ENCODE measurements at places on chromosomes 12 and 14.

DNA sequence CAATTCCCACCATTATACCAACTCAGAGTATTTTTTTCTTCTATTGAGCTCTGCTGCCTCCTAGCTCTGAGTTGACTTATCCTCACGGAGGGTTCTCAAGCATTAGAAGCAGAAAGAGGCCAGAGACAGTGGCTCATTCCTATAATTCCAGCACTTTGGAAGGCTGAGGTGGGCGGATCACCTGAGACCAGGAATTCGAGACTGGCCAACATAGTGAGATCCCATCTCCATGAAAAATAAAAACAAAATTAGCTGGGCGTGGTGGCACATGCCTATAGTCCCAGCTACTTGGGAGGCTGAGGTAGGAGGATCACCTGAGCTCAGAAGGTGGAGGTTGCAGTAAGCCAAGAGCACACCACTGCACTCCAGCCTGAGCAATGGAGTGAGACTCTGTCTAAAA, 21.0 kb downstream of the HPD start:
- no peak for DNase-seq

DNA sequence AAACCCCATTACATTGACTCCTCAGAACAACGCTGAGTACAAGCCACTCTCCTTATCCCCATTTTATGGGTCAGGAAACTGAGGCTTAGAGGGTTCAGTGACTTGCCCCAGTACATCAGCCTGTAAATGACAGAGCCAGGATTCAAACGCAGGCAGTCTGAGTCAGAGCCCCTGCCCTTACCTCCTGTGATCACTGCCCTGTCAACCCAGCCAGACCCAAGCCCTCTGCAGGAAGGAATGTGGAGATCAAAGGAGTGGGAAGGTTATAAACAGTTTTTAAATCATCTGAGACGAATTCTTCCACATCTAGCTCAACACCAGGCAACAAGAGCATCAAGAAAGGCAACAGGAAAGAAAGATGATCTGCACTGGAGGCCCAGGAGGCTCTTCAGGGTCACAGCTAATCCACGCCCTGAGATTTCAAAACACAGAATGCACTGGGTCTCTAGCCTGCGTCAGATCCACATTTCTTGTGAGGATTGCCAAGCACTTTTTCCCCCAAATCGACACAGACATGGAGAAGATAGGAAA, 38.5 kb downstream of the SPTB start:
- no peak for DNase-seq

- DNase-seq: no peak
Measured at GRCh38 chr12:75477137-75477536, 3.4 kb upstream of the GLIPR1 start.

DNA sequence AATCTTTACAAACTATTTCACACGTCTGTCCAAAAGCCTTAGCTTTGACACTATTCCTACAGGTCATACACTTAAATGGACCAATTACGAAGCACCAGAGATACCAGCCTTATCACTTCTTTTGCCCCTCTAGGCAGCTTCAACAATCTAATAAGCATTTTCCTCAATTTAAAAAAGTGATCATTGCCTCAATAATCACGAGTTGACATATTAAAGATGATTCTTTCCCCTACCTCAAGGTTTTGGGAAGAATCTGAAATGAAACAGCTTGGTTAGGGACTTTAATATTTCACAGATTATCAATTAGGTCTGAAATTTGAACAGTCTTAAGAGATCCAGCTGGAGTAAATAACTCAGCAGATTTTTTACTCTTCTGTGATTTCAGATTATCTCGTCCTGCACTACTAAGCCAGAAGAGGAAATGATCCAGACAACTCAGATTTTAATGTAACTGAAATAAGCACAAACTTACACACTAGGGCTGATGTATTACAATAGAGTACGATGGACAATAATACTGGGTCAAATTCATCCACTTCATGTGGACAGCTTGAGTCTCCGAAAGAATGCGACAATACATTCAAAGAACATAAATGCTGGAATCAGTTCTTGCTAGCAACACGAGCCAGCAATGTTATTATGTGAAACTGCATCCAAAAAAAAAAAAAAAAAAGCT, 15.9 kb downstream of the UBE2N start:
- no peak for DNase-seq

DNA sequence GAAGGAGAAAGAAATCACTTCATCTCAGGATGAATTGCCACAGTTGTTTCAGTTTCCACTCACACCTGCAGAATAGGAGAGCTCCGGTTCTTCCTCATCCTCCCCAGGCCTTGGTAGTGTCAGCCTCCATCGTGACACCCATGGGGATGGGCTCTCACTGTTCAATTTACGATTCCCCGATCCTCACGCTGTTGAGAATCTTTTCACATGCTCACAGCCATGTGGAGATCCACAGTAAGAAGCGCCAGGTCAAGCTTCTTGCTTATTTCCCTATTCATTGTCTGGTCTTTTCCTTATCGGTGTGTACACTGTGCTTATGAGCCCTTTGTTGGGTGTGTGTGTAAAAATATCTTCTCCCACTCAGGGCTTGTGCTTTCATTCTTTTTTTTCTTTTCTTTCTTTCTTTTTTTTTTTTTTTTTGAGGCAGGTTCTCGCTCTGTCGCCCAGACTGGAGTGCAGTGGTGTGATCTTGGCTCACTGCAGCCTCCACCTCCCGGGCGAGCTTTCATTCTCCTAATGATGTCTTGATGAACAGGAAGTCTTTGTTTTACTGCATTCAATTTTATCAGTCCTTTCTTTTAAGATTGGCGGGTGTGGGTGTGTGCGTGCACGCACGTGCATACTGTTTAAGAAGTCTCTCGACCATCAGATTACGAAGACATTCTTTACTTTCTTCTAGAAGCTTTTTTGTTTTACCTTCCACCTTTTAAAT, 21.5 kb downstream of the RIN3 start:
- no peak for DNase-seq

- no peak for DNase-seq
Measured at GRCh38 chr14:49679271-49679670, 8.7 kb downstream of the POLE2 start.

DNA sequence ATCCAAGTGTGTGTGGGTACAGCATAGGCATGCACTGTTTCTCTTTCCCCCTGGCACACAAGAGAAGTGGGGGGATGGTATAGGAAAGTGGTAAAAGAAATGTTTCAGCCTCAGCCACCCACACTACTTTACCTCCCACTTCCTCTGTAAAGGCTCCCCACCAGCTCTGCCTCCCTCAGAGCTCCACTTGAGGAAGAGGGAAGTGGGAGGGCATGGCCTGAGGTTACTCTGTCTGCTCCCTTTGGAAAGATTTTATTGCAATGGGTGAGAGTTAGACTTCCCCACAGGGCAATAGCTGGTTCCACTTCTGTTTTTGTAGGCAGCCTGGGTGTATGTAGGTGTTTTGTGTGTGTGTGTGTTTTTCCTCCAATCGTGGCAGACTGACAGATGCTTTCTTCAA, 145.3 kb downstream of the SSPN start:
- DNase-seq: no peak

DNA sequence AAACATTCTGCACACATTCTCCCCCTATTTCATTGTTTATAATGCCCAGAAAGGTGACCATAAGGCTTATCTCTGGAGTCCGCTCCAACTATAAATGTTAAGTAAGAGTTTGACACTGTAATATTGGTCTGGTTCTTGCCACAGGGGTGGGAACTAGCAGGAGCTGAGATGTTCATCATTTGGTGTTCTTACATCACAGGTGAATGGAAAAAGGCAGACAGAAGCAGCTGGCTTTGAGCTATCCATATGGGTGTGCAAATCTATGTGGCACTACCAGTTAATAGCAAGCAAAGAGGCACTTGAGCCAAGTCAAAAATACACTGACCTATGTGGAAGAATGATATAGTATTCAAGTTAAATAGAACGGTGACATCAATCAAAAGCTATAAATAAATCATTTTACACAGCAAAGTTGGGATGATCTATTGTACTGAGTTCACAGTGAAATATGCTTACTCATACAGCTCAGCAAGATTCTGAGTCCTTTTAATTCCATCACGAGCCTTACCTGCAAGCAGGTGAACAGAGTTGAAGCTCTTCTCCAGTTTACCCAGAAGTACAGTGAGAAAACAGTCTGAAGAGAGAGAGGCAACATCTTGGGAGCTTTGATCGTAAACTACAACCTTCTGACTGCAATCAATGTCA, 43.2 kb downstream of the DUSP16 start:
- DNase-seq: no peak

- no peak for DNase-seq
Measured at GRCh38 chr14:91257328-91258010, 13.0 kb upstream of the GPR68 start.

DNA sequence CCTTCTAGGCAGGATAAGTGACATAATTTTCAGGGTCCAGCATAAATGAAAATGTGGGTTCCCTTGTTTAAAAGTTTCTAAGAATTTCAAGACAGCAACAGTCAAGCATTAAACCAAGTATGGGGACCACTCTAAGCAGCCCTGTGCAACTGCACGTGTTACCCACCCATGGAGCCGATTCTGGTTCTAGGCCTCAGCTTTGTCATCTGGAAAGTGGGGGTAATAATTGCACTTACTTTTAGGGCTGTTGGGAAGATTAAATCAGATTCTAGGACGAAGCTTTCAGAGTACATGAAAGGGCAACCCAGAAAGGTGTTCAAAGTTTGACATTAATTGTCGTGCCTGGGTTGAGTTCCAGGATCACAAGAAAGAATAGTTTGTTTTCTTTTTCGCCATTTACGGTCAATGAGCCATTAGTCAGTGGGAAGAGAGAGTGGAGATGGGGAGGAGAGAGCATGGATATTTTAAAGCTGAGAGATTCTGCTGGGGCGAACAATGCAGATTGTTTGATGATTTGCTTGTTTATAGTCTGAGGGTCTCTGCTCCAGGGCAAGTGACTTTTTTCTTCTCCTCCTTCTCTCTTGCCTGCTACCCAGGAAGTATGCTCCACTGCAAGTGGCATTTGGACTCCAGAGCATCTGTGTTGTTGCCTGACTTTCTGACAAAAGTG, 10.7 kb upstream of the PPFIBP1 start:
- no peak for DNase-seq

DNA sequence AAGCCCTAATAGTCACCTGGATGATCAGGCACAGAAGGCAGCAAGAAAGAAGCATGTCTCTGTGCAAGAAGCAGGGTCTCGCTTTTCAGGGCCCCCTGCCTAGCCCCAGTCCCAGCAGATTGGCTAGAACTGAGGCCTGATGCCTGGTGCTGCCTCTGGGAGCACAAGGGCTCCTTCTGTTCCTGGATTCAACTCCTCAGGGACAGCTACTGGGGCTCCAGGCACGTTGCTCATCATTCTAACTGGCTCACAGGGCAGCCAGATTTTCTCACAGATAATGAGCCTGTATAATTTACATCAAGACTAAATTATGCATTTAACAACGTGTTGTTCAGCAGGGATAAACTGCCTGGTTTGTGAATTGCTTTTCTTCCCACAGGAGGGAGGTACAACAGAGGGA, 106.5 kb upstream of the PLXNC1 start:
- no peak for DNase-seq

DNA sequence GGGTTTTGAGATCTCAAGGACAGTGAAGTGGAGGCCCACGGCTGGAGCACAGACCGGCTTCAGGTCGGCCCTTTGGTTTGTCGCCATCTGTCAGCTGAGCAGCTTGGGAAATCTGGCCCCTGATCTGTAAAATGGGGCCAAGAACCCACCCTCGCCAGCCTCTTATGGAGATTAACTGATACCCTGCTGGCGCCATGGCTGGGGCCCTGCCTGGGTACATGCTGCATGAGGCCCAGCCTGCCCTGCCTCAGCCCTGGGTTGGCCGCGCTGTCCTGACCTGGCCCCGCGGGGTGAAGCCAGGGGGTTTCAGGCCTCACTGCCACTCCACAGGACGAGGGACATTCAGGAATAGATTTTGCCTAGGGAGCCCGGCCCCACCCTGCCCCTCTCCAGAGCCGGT, 33.9 kb upstream of the MEG3 start:
- no peak for DNase-seq

GRCh38 chr12:12460935-12461922, 101.4 kb downstream of the DUSP16 start:
- DNase-seq: no peak

DNA sequence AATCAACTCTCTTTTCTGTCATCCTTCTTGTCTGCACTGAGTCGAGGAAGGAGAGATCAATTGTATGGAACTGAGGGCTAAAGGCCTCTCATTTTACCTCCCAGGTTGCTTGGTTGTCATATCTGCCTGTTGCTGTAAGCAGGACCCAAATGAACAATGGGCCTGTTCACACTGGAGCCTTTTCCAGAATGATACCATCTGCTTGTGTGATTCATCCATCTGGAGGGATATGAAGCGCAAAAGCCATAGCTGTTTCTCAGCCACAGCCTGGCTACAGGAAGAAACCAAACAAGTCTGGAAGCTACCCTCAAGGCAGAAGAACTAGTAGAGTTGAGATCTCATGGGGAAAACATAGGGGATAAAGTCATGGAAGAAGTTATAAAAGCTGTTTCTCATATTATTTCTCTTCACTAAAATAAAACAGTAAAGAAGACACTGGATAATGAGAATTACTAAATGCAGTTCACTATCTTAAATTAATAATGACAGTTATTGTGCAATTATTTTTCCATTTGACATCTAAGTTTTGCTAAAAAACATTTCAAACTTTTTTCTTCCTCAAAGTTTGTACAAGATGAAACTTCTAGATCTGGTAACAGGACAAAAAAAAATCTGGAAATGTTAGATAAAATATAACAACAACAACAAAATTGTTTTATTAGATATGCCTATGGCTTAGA, 106.3 kb downstream of the SPTSSA start:
- no peak for DNase-seq

DNA sequence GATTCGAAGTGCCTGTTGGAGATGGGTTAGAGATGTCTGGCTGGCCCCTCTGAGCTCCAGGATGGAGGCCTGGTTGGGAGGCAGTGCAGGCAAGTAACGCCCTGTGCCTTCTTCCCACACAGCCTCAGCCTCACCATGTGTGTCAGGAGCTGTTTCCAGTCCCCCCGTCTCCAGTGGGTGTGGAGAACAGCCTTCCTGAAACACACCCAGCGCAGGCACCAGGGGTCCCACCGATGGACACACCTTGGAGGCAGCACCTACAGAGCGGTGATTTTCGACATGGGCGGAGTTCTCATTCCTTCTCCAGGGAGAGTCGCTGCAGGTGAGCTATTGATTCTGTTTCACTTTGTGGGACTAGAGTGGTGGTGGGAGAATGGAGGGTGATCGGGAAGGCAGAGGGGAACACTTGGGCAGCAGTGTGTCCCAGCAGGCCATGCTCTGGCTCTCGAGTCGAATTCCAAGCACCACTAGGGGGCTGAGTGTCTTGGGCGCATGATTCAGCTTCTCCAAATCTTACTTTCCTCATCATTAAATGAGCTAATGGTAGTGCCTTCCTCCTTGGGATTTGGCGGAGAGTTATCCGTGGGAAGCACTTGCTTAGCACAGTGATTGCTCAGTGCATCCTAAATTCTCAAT, 6.8 kb downstream of the ACAD10 start:
- DNase-seq: no peak
